ENCODE measurements at places on chromosomes 12 and 14.

GRCh38 chr12:27382171-27382795, 49.6 kb downstream of the BMAL2 start:
- no peak for DNase-seq

GRCh38 chr12:111767362-111768158, 827 bp downstream of the ALDH2 start:
- no peak for DNase-seq

- no peak for DNase-seq
These were observed 144.6 kb downstream of the PRIMA1 start for GRCh38 chr14:93643676-93644075.

GRCh38 chr14:76040704-76041103, 55.1 kb downstream of the IFT43 start:
- no peak for DNase-seq

GRCh38 chr12:130456375-130457199, 118.9 kb downstream of the PIWIL1 start:
- DNase-seq: no peak

- no peak for DNase-seq
These were observed 16.8 kb upstream of the NFYB start for GRCh38 chr12:104154806-104155205.

DNA sequence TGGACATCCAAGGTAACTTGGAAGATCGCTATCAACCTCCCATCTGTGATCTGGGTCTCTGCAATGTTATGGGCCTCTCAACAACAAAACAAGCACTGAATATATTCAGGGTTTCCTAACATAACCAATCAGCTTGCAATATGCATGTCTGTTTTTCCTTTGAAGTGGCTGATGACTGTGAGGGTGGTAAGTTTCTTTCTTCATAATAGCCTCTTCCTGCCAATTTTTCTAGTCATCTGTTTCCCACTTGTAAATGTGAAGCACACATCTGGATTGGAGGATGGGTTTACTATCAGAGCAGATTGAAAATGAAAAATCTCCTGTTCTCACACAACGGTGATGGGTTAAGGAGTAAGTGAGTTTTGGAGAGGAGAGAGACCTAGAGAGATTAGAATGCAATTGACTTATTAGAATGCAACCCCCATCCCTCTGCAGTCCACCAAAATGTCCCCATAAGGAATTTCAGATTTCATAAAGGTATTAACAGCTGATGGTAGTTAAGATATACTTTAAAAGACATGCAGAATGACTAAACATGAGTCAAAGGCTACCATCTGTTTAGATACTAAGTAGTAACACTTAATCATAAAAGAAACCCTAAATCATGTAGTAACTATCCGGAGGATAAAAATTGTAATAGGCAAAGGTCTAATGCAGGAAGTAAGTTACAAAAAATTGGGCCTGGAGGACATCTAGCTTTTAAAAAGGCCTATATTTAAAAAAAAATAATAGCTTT, 58.4 kb upstream of the SAV1 start:
- DNase-seq: peak; percentile 55

DNA sequence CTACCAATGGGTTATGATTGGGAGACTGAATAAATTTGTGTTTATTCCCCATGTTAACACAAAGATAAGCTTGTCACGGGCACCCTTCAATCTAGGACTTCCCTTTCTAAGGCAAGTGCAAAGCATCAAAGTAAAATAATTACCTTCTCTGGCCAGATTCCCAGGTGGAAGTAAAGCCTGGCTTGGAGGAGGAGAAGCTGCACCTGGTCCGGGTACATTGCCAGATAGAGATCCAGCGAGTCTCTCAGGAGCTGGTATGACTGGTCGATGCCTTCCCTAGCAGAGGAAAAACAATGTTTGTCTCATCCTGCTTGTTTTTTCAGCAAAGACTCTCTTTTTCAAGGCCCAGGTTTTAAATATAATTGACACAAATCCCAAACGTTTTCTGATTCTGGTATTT, 24.9 kb downstream of the FBXO21 start:
- no peak for DNase-seq

DNA sequence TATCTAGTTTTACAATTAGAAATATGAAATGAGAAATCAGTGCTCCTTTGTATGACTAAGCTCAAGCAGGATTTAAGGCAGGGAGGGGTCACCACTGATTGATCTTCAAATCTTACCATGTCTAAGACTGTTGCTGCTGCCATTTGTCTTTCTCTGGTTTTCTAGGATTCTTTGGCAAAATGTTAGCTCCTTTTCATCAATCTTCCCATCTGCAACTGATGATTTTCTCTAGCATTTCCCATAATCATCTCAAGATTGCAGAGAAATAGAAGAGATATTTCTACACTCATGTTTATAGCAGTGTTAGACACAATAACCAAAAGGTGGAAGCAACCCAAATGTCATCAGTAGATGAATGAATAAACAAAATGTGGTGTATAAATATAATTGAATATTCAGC, 175.0 kb downstream of the RAD51B start:
- no peak for DNase-seq

- no peak for DNase-seq
These were observed 5.5 kb upstream of the SERPINA11 start for GRCh38 chr14:94458096-94458495.

GRCh38 chr14:105089746-105090492, 24.7 kb upstream of the GPR132 start:
- no peak for DNase-seq

GRCh38 chr12:1515010-1515409, 79.4 kb downstream of the FBXL14 start:
- DNase-seq: no peak

- DNase-seq: no peak
These were observed 413.2 kb downstream of the DPF3 start for GRCh38 chr14:72480464-72481243.

DNA sequence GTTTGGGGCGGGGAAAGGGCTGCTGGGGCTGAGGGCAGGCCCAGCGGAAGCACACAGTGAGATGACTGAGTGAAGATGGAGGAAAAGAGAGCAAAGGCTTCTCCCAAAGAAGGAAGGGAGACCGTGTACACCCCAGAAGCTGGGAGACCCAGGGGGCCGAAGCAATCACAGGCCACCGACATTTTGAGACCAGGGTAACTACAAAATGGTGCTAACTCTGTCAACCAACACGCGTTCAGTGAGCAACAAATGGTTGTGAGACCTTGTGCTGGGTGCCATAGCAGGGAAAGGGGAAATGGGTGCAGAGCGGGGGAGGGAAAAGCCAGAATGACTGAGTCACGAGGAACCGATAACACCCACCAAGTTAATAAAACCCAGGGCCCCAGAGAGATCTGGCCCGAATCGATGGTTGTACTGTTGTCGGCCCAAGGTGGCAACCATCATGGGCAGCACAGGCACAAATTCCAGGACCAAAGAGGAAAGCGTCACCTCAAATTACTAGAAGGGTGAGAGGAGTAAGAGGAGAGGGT, 50.3 kb downstream of the CDC42BPB start:
- no peak for DNase-seq

DNA sequence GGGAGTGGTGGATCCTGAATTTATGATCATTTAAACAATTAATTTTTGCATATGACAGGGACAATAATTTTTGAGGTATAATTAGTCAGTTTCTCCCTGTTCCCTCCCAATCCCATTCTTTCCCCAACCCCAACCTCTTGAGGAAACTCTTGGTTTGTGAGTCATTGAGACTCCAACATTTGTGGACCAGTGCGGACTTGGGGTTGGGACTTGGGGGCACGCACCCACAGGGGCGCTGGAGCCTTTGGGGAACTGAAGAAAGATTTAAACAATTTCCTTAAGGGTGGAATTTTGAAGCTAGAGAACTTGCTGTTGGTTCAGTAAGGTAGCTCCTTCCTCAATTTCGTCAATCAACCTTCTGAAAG, 17.4 kb upstream of the PTGR2 start:
- DNase-seq: no peak

DNA sequence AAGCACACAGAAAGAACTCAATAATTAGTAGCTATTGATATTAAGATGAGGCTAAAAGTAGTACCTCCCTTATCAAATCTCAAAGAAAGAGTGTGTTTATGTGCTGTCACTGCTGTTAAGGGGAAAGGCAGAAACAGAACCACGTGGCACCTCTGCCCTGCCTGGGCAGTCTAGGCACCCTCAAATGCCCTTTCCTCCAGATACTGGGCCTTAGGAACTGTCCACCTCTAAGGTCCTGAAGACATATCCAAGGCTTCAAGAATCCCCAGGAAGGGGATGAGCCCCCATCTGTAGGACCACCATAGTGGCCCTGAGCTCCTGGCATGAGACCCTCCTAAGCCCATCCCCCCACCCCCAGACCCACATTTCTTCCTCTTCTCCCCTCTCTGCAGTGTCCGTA, 29.1 kb downstream of the NGB start:
- no peak for DNase-seq

DNA sequence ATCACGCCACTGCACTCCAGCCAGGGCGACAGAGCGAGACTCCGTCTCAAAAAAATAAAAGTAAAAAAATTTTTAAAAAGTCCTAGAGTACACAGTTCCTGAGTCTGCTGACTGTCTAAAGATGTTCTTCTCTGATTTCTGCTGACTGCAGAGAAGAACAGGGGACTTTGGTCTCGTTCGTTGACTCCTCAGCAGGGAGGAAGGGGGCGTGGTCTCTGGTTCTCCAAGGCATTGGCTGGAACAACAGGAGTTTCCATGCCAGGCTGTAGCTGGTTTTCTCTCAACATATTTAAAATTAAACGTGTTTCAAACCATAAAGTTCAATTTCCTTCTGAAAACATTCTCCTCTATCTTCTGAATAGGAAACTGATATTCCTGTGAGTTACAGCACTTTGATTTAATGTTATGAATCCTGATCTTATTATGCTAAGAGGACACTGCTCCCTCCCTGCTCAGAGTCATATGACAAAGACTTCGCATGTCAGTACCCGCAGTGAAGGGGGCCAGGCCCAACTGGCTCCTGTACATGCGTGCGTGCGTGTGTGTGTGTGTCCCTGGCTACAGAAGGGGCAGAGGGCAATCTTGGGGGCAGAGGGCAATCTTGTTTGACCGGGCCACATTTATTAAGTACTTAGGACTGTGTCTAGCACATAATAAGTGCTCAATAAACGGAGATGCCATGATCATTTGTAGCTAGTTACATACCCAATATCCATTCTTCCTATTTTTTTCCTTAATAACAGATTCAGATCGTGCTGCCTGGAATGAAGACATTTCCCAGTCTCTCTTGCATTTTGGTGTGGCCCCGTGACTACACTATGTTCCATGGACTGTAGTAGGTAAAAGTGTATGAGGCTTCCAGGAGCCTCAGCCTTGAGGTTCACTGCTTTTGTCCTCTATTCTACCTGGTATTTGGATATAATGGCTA, 16.5 kb upstream of the HNF1A start:
- DNase-seq: no peak

- DNase-seq: no peak
These were observed 17.0 kb downstream of the EEA1 start for GRCh38 chr12:92912052-92912451.

DNA sequence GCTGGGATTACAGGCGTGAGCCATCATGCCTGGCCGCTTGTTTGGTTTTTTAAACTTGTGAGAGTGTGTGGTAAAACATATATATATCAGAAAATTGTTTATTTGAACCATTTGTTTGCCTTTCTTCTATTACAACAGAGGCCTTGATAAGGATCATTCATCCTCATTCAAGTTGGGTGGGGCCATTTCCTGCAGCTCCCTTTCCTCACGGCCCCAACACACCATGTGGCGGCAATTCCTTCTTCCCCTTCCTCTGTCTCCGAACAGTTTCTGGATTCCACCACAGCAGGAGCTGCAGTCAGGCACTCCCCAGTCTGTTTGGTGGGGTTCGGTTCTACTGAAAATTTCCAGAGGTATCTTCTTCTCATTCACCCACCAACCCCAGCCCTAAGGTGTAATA, 42.0 kb upstream of the RASSF3 start:
- DNase-seq: no peak

- no peak for DNase-seq
These were observed 7.6 kb upstream of the NUMB start for GRCh38 chr14:73465823-73466532.

DNA sequence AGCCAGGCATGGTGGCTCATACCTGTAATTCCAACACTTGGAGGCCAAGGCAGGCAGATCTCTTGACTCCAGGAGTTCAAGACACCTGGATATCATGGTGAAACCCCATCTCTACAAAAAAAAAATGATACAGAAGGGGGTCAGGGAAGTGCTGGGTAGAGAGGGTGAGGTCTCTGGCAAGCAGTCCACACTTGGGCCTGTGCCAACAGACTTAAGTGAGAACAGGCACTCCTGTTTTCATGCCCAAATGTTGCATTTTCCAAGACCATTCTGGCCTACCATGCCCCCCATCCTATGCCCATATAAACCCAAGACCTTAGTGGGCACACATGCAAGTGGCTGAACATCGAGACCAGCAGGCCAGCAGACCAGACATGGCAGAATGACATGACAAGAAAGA, 16.0 kb upstream of the CMAS start:
- DNase-seq: no peak

- no peak for DNase-seq
These were observed 7.4 kb downstream of the PRKCH start for GRCh38 chr14:61328626-61329262.

- no peak for DNase-seq
These were observed 13.7 kb downstream of the PRKCH start for GRCh38 chr14:61335049-61335448.

DNA sequence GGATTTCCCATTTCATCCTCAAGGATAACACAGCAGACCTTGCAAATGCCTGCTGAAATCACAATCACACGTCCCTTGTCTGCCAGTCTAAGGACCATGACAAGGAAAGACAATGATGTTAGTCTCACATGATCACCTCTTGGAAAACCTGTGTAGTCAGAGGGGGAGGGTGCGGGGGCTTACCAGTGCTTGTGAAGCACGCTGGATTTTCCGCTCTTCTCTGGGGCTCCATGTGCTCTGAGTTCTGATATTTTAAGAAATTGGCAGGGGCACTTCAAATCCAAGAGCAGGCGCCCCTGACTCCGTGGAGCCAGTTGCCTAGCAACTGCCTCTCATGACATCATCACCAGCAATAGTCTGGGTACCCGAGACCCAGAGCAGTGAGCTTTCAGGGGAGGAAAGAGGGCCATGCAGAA, 200.9 kb upstream of the C14orf180 start:
- DNase-seq: no peak

GRCh38 chr14:71995741-71996140, 63.5 kb downstream of the RGS6 start:
- no peak for DNase-seq

- no peak for DNase-seq
These were observed 24.7 kb upstream of the P2RX4 start for GRCh38 chr12:121184984-121185889.

- no peak for DNase-seq
These were observed 40.2 kb upstream of the CHST11 start for GRCh38 chr12:104416585-104416984.

Data from AG04450 (cell line).